Stimulated activated CD4-positive, alpha-beta T cell treated with anti-CD3 and anti-CD28 coated beads, TNF-alpha, amount 100 ng/mL, for 4 hours (primary cell): ENCODE measurements at places on chromosomes 3 and 15.
A peak's percentile ranks its signal among the peaks of the same experiment; 100 is the strongest.

- peak; percentile 30 for DNase-seq
Measured at GRCh38 chr3:48952510-48953118, 34.0 kb downstream of the ARIH2 start.

DNA sequence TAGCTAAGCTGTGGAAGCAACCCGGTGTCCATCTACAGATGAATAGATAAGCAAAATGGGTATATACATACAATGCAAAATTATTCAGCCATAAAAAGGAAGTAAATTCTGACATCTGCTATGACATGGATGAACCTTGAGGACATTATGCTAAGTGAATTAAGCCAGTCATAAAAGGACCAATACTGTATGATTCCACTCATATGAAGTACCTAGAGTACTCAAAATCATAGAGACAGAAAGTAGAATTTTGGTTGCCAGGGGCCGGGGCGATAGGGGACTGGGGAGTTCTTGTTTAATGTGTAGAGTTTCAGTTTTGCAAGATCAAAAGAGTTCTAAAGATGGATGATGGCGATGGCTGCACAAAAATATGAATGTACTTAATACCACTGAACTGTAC is 10.3 kb downstream of the EID1 start:
- DNase-seq: no peak

- DNase-seq: no peak
Measured at GRCh38 chr15:79060175-79060574, 30.4 kb downstream of the RASGRF1 start.

GRCh38 chr3:66416556-66417304 is 84.1 kb downstream of the LRIG1 start:
- DNase-seq: no peak

DNA sequence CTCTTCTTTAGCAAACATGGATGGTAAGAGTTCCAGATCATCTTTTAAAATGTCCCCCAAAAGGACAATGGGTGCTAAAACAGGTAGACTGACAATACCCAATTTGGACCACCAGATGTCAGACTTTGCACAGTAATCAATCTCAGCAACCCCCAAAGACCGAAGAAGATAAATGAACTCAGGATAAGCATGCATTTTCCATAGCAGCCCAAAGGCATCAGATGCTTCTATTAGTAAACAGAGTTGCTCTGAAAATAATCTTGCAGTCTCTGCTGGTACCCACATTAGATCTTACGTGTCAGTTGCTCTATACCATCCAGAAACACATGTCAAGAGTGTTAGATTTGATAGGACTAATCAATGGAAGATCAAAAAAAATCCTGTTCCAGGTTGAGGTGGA is 20.6 kb downstream of the MYH15 start:
- DNase-seq: no peak

DNA sequence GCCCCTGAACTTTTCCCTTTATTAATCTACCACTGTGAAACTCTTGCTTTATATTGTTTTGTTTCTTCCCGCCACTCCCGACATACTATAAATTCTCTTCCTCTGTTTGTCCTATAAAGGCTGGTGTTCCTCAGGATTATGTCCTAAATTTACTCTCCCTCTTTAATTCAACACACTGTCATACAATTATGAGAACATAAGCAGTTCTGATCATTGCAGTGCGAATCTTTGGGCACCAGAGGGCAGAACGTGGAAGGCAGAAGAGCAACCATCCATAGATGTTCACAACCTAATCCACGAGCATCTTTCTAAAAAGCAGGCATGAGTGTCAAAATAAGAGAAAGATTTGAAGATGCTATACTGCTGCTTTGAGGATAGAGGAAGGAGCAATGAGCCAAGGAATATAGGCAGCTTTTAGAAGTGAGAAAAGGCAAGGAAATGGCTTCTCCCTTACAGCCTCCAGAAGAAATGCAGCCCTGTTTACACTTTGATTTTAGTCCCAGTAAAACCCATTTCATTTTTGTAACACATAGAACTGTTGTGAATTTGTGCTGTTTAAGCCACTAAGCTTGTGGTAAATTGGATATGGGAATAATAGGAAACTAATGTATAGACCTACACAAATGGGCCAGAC is 179.4 kb downstream of the GBE1 start:
- DNase-seq: no peak

- DNase-seq: no peak
Measured at GRCh38 chr3:4289044-4289443, 14.1 kb upstream of the SETMAR start.
